Immature natural killer cell (primary cell): ENCODE measurements at places on chromosomes 5 and 9.

DNA sequence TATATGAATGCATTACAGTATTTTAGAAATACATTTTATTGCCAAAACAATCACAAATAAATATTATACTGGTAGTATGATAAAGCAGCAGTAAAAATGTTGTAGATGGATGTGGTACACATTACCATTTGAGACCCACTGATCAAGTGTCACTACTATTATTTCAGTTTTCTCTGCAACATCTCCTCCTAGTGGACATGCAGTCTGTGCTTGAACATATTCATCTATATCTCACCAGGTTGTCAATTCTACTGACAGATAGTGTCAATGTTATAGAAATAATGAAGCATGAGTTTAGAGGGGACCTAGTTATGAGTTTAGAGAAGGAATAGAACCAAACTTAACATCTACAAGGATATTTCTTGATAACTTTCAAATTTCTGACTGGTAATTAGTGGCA is 39.2 kb upstream of the ELOVL7 start:
- DNase-seq = no peak

DNA sequence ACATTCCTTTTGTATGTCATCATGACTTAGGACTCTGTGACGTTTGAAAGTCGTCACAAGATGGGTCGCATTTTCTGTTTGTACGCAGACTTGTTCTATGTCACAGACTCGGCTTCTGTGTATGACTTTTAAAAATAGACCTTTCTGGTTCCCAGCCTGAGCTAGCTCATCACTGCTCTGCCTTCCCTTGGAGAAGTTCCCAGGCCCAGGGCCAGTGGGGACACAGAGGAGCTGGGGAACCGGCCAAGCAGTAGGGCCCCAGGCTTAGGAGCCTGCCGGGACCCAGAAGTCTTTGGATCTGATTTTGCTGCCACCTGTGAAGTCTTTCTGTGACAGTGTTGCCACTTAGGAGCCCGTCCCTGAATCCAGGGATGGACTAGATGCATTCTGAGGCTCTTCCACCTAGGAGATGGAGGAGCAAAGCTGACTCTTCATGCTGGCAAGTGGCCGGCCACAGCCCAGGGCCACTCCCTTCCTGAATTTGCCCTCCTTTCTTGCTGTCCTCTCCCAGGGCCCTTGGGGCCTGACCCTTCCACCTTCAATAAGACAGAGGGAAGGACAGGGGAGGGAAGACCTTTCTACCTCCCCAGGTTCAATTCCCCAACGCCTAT is 18.1 kb upstream of the UBE2QL1 start:
- DNase-seq = no peak

DNA sequence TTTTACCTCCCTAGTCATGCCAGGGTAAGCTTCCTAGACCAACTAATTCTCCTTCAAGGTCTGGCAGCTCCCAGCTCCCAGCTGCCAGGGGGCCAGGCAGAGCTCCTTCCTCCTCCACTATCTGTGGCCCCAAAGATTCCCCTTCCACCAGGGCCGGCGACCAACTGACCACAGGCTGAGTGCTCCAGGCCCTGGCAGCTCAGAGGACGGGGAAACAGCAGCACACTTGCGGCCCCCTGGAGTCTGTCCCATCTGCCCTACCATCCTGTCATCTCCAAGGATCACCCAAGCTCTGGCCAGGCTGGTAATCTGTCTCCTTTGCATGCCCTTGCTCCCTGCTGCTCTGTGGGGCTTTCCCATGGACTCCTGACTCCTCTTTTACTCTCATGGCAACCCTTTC is 31.2 kb upstream of the BASP1 start:
- DNase-seq = no peak

DNA sequence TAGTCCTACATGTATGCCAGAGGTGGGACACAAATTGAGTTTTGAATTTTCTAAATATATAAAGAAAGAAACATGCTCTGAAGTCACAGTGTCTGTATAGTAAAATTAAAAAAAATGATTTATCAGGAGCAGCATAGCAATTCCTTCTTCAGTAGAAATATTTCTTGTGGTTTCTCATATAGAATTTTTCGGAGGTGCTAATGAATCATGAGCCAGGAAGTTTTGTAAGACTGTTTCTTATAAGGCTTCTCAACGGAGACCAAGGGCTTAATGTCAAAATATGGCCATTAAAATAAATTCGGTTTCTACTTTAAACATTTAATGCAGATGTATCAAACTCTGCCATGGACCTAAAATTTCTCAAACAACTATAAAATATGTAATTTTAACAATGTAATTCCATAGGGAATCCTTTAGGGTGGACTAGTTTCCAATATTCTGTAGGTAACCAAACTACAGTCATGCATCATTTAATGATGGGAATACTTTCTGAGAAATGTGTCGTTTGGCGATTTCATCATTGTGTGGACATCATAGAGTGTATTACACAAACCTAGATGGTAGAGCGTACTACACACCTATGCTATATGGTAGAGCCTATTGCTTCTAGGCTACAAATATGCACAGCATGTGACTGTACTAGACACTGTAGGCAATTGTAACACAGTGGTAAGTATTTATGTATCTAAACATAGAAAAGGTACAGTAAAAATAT is 66.3 kb downstream of the ANKRD55 start:
- DNase-seq = no peak

GRCh38 chr9:117596678-117597077 is 107.5 kb upstream of the TLR4 start:
- DNase-seq = no peak

DNA sequence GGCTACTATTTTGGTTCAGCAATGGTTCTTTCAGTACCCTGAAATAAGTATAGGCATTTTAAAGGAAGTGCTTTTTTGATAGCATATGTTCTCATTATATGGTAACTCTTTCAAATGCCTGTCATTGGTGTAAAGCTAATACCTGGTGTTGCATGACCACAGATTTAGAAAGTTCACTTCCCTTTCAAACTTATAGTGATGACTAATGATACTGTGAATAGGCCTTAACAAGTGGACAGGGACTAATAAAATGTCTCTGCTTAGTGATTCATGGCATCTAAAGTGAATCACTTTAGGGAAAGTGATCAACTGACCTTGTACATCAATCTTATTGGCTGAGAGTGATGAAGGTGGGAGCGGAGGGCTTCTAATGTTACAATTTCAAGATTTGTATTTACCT is 21.6 kb downstream of the MRPL22 start:
- DNase-seq = no peak

DNA sequence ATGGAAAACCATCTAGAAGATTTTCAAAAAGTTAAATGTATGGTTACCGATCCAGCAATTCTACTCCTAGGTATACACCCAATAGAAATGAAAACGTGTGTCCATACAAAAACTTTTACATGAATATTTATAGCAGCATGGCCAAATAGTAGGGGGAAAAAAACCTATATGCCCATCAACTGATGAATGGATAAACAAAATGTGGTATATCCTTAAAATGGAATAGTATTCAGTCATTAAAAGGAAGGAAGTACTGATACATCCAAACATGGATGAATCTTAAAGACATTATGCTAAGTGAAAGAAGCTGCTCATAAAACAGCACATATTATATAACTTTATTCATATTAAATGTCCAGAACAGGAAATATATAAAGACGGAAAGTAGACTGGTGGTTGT is 93.2 kb upstream of the SPOCK1 start:
- DNase-seq = no peak

GRCh38 chr9:7137040-7137439 is 379.3 kb downstream of the KDM4C start:
- DNase-seq = no peak

GRCh38 chr9:36140086-36141084 is 3.9 kb downstream of the GLIPR2 start:
- DNase-seq = no peak

DNA sequence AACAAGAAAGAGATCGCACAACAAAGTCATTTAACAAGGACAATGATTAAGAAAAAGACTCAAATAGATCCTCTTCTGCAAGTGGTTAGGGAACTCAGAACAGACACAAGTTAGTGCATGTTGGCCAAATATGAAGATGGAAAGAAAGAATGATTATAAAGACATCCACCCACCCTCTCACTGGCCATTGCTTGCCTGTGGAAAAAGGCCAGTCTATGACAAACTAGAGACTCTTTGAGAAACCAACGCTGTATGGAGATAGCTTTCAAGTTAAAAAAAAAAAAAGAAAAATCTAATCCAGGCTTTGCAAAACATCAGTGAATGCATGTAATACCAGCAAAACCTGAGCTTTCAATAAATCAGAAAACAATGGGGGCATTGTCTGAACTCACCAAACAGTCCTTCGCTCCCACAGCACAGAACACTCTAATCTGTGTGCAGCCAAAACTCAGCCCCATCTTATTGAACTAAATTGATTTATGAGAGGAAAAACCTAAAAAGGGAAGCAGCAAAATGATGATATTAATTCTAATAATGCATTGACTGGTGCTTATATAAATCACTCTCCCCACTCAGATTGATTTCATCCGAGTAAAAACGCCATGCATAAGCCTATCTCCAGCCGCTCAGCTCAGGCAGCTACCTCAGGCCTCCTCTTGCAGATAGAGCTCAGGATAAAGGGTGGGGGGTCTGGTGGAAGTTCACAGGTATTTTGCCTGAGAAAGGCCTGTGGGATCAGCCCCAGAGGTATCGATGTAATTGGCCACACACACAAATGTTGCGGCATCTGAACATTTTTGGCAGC is 547.1 kb downstream of the CCDC171 start:
- DNase-seq = no peak

DNA sequence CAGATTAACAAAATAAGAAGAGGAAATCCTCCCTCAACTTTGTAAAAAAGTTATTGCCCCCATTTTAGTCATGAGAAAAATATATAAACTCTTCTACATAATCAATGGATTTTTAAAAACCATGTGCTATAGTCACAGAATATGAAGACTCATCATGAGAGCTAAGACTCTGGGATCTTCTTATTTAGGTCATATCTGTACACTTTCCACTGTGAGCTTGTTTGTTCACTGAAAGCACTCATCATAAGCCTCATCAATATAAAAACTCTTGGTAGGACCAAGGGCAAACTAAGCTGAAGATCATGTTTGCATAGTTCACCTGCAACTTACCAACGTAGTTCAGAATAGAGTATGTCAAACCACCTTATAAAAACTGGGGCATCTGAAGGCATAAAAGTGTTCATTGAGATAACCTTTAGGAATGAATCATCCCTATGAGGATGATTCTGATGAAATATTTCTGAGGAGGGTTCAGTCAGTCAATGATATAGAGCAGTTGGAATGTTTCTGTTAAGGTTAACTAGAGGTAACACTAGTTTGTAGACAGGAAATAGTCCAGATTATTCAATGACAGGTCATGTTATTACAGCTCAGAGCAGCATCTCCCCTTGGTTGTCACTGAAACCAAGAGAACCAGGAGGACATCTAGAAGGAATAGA is 289.9 kb upstream of the SMC2 start:
- no peak for DNase-seq

- no peak for DNase-seq
Observed at GRCh38 chr9:84405667-84406066, 65.1 kb upstream of the SLC28A3 start.

- DNase-seq = no peak
Observed at GRCh38 chr5:63154476-63155309, 576.1 kb downstream of the LRRC70 start.

GRCh38 chr9:116449949-116450348 is 237.2 kb upstream of the TRIM32 start:
- no peak for DNase-seq

DNA sequence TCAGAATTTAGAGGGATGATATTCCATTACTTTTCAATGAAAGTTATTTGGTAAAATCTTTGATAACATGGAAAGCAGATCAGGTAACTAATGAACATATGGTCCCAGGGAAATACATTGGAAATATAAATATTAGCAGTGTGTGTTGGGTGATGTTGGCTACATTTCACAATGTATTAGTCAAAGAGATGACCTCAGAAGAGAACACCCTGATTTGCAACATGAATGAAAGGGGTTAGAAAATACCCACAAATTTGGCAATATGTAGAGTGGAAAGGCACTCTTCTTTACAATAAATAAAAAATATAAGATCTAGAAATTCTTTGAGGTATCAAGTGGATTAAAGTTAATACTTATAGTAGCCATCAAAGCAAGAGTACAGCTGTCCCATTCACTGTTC is 606.7 kb downstream of the PSAT1 start:
- no peak for DNase-seq

- DNase-seq = no peak
Observed at GRCh38 chr5:112366987-112367386, 52.1 kb downstream of the EPB41L4A start.

DNA sequence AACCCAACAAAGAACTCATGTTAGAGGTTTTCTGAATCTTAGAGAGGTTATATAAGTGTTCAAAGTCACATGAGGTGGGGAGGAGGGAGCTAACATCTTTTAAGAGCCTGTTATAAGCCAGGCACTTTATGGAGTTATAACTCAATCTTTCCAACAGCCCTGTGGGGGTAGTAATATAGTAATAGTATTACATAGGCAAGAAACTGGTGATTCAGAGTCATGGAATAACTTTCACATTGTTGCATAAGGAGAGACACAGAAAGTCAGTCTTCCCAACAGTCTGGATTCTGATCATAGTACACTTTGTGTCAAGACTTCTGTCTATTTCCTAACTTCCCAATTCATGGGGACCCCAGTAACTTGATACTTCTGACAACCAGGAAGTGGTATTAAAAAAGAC is 89.2 kb downstream of the ACER2 start:
- DNase-seq = no peak

DNA sequence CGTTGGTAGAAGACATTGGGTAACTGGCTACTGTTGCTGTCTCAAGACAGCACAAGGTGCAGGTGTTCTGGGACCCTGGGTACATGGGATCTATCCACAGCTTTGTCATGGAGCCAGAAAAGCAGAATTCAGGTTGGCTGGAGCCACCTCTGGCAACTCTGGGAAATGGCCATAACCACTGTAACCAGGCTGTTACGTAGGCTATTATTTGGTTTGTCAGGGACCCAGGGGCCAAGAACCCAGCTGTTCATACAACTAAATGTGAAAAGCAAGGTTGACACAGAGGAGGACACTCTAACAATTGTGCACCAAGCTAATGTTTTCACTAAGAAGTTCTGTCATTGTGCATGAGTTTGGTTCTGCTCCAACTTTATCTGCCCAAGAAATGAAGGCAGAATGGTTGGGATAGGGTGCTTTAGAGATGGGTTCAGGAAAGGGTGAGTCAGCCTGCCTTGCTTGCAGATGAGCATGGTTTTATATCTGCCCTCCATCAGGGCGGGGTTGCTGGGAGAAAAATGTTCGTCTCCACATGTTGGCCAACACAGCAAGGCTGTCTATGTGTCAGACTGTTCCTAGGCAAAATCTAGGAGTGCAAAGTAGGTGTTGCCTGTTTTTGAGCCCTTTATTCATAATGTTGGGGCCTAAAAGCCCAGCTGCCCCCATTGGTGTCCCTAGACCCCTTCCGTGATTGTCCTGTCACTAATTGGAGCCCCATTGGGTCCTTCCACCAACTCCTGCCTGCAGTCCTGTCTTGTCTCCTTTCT is 131.3 kb upstream of the DAP start:
- no peak for DNase-seq
